ENCODE measurements at places on chromosomes 6 and 20.
A peak's percentile ranks its signal among the peaks of the same experiment; 100 is the strongest.

GRCh38 chr6:166507809-166508564 lies 78.5 kb downstream of the RAMACL start:
- DNase-seq, result no peak

- peak; percentile 96 for DNase-seq
Measured at GRCh38 chr6:44010411-44011349, 116.6 kb downstream of the MRPL14 start.

- DNase-seq, result no peak
Measured at GRCh38 chr6:42083530-42083929, 33.2 kb downstream of the TAF8 start.

DNA sequence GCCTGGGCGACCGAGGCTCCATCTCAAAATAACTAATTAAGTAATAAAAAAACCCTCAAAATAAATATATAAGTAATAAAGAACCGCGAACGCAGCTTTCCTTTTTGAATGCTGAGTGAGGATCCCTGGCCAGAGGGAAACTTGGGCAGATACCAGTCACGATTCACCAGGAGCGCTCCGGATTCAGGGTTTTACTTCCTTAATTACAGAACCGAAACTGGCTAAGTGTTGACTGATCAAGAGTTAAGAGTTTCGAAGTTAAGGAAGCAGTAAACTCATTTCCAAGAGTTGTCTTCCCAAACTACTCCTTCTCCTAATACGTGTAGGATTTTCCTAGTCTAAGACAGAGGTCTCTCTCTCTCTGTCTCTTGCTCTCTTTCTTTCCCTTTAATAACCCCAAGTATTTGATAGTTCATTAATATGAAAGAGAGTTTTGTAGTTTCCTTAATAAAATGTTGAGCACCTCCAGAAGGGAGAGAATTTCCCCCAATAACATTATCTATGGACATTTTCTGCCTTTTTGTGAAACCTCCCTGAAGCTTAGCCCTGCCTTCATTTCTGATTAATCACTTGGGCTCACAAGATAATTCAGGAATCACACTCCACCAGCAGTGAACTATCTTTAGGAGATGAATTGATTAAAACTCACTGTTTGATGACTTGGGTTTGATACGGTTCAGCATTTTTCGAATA lies 61.4 kb upstream of the ZNF217 start:
- DNase-seq, result no peak

GRCh38 chr6:135179372-135179771 lies 1.7 kb upstream of the MYB start:
- no peak for DNase-seq

DNA sequence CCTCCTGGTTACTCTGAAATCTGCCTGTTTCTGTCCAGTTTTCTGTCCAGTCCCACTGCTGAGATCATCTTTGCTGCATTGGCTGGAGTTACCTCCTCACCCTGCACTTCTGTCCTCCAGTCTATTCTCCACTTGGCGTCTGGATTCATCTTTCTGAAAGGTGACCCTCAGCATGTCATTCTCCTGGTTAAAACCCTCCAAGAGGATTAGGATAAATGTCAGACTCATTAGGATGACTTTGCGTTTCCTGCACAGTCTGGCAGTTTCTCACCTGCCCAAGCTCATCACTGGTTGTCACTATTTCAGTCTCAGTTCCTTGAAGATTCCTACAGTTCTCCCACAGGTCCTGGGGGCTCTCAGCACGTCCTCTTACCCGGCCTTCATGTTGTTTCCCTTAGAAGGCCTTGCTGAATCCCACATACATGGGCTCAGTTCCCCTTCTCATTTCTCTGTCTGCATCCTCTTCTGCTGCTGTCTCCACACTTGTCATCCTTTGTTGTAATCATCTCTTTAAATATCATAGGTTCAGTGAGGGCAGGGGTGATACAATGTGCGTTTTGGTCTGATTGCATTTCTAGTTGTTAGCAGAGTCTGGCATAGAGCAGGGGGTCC lies 374.8 kb downstream of the QKI start:
- DNase-seq, result no peak

DNA sequence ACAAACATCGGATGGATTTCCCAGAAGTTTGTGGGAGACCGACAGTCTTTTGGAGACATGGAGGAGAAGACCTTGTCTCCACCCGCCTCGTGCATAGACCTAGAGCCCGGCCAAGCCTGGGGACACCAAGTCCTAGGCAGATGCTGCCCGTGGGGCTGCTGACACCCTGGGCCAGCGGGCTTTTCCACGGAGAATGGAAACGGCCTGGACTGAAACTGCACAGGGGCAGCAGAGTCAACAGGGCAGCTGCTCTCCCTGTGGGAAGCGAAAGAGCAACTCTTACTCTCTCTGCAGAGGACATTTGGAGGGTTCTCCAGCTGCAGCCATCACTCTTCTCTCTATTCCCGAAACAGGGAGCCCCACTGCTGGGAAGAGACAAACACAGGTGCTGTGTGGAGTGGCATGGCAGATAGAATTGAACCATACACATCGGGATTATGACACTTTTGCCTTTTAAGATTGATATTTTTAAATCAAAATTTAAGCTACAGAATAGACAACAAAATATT lies 401.2 kb downstream of the THBS2 start:
- DNase-seq, result no peak

GRCh38 chr20:16314748-16315159 lies 258.5 kb downstream of the KIF16B start:
- DNase-seq, result no peak

- peak; percentile 33 for DNase-seq
Measured at GRCh38 chr6:22727710-22728109, 158.3 kb downstream of the HDGFL1 start.

GRCh38 chr6:91539456-91539855 lies 952.6 kb upstream of the MAP3K7 start:
- DNase-seq, result no peak

DNA sequence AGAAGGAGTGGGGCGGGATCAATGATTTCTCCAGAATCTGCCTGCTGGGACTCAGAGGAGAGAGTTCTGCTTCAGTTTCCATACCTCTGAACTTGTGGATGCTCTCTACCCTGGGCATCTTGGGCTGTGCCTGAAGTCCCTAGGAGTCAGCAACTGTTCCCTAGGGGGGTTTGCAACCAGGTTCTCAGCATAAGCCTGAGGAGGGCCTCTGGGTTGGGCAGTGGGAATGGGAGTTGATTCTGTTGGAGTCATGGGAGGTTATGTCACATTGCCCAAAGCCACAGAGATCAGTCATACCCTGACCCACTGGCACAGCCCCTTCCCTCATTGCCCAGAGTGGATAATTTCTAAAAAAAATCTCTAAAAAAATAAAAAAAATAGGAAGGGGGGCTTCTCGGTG lies 47.4 kb downstream of the MOCS1 start:
- DNase-seq, result no peak

DNA sequence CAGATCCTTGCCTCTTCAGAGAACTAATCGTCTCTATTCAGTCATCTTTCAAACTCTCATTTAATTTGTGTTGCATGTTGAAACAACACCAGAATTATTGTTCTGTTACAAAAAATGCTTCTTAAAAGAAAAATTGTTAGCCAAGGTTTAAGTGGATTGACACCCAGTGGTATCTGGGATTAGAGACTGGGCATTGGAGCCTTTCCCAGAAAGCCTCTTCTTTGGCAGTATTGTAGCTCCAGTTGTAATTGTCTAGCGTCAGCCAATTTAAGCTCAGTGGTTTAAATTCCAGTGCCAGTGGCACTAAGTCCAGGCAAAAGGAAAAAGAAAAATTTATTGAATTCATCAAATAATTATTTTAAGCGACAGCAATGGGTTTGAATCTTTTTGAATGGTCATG lies 801 bp downstream of the CCDC28A start:
- DNase-seq, result no peak

DNA sequence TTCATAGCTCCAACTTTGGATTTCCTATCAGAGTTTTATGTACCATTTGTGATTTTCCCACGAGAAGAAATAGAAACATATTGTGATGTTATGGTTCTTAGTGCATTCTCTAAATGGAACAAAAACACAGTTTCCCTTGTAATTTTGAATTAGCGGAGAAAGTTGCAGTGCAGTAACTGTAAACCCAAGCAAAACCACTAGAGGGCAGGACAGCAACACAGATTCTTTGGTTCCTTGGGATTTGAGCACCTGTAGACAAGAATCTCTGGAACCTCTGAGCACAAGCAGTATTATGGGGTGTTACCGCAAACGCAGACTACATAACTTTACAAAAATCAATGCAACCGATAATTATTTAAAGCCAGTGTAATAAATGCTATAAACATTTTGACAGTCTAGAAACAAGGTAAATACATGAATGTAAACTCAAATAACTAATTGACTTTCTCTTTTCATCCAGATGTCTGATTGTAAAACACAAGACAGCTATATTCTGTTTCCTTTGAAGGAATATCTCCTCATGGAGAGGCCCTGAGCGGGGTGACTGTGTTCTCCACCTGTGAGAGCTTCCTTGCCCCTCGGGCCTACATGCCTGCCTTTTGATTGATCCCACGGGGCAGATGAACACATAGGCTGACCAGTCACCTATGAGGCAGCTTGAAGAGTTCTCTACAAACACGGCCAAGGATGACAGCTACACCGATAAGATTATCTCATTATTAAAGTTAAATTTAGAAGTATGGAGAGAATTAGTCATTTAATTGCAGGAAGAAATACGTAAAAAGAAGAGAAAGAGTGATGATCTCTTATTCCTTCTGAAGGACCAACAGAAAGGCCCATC lies 67.5 kb upstream of the COL21A1 start:
- DNase-seq, result no peak

- peak; percentile 26 for DNase-seq
Measured at GRCh38 chr20:5780846-5781217, 30.6 kb downstream of the SHLD1 start.

DNA sequence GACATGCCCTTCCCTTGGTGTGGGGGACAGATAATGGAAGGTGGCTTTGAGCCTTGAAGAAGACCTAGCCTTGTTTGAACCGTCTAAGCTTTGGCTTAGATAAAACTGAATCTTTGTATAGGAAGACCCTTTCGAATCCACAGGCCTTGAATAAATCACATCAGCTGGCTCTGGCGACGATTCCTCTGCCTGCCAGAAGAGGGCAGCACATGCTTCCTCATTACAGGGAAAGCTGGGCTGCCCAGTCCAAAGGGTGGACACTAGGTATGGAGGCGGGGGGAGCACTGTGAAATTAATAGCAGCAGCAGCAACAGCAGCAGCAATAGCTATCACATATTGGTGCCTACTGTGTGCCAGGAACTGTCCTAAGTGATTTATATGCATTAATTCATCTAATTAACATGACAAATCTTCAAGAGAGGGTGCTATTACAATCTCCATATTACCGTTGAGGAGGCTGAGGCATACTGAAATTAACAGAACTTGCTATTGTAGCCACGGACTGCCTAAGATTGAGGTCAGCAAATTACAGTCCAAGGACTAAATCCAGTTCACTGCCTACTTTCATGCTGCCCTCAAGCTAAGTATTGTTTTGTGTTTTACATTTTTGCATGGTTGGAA lies 85.1 kb downstream of the CLIC5 start:
- peak; percentile 24 for DNase-seq

DNA sequence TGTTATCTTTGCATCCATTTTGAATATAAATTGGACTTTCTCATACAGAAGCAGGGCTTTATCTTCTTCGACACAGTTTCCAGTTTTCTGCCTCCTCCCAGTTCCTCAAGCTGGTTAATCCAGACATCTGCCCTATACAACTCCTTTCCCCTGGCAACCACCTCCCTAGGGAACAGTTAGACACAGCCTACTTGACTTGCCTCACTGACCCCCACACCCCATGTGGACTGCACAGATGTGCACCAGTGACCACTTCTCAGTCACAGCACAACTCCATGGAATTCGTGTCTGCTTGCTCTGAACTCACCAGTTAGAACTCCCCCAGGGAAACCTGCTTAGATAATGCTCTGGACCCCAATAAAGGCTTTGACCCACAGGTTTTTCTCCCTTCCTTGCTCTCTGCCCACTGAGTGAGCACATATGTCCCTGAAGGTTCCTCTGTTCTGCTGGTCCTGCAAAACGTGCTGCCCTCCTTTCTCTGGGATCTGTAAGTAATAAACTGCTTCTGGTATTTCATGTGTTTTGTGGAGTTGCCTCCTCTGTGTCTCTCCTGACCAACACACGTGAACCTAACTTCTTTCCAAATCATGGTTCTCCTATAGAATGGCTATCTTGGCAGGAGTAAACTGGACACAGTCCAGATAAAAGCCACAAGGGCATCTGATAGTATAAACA lies 351.2 kb downstream of the CD83 start:
- DNase-seq, result no peak

GRCh38 chr6:99611148-99611547 lies 4.5 kb downstream of the PRDM13 start:
- DNase-seq, result no peak

- no peak for DNase-seq
Measured at GRCh38 chr6:159212028-159212427, 42.8 kb downstream of the FNDC1 start.

GRCh38 chr6:156900292-156900691 lies 123.1 kb downstream of the ARID1B start:
- DNase-seq, result no peak

GRCh38 chr20:62551407-62552323 lies 75.9 kb upstream of the GATA5 start:
- no peak for DNase-seq

GRCh38 chr6:161117308-161117707 lies 125.7 kb downstream of the MAP3K4 start:
- DNase-seq, result no peak

- DNase-seq, result no peak
Measured at GRCh38 chr6:22231616-22232015, 65.2 kb downstream of the PRL start.

GRCh38 chr6:157813191-157813590 lies 9.9 kb upstream of the SNX9 start:
- no peak for DNase-seq

DNA sequence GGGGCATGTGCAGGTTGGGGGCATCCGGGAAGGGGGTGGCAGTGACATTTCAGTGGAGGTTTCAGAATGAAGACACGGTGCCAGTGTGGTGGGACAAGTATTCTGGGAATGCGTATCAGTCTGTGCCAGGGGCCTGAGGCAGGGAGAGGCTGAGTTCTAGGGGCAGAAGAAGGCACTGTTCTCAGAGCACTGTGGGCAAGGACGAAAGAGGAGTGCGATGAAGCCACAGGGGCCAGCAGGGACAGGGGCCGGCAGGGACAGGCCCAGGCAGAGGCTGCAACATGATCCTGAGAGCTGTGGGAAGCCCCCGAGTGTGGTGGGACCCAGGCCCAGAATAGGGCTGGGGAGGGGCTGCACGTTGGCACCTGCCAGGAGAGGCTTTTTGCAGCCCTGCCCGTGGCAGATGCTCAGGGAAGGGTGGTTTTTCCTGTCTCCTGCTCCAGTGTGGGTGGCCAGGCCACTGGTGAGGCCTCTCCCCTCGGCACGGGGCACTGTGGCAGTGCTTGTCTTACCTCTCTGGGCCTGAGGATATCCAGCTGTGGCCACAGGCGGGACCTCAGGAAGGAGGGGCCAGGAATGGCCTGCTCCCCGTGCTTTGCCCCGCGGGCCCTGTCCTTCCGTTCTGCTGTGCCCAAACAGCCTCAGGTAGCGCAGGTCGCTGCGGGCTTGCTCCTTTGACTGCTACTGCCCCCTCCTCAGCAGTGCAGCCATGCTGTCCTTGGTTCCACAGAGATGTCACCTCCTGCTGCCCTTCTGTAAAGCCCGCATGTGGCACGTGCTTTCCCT lies 10.0 kb downstream of the ENTPD6 start:
- no peak for DNase-seq
